ENCODE measurements at places on chromosomes 12 and 14. TPM values are rescaled to one million over a fixed set of nuclear protein-coding genes. Genes with fewer than 3 reads are reported as not detected.

DNA sequence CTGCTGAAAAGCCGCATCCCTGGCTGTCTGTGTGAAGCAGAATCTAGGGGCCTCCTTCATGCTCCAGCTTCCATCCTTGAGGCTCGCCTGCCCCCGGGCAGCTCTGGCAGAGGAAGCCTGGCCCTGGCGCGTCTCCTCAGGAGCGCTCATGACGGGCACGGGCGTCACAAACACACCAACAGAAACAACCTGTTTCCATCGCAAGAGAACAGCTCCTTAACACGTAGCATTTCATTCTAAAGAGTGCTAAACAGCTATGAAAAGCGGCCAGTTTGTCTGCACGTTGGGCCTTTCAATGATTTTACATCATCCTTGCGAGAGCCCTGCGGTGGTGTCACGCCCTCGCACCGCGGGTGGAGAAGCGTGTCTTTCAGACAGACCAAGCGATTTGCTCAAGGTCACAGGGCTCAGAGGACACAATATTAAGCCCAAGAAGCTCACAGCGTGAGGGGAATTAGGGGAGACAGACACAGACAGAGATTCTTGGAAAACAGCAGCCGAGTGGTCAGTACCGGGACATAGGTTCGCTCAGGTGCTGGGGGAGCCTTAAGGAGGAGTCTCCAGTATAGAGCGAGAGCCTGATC is 4.9 kb downstream of the ADGRD1 start:
- no peak for DNase-seq

Gene IL26
- not detected for total RNA-seq

DNA sequence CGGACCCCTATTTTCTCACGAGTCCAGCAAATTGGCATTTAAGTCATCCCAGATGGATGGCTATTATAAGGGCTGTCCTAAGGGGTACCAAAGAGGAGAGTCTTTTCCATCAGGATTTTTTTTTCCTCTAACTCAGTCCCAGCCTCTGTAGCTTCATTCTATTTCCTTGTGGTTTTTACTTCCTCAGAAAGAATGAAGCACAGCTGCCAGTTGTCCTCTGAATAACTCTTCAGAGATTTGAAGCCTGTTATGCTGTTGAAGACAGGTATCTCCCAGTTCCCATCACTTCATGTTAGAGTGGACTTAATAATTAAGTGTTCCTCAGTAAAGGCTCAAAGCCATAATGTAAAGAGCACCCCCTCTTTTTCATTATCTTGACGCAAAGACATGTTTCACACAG is 48.5 kb upstream of the HOXC13 start:
- DNase-seq: no peak

Gene GALNT16
- total RNA-seq: 1.3 TPM

DNA sequence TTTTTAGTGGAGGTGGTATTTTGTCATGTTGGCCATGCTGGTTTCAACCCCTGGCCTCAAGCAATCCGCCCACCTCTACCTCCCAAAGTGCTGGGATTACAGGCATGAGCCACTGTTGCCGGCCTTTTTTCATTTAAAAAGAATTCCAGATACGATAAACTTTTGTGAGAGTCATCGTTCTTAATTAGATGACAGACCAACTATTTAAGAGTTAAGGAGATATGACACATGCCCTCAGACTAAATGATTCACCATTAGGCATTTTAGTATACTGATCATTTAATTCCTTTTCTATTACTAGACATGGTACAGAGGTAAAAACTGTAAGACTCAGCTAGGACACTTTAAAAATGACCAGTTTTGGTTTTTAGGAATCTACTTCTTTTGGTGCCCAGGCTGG is 2.4 kb downstream of the ANKRD13A start:
- DNase-seq: no peak

- DNase-seq: no peak
These were observed 125.7 kb downstream of the TSPAN9 start for GRCh38 chr12:3202734-3203446.

Gene DBX2
- total RNA-seq: not detected

- peak; percentile 31 for DNase-seq
These were observed 51.2 kb downstream of the ACSS3 start for GRCh38 chr12:81128930-81129554.

DNA sequence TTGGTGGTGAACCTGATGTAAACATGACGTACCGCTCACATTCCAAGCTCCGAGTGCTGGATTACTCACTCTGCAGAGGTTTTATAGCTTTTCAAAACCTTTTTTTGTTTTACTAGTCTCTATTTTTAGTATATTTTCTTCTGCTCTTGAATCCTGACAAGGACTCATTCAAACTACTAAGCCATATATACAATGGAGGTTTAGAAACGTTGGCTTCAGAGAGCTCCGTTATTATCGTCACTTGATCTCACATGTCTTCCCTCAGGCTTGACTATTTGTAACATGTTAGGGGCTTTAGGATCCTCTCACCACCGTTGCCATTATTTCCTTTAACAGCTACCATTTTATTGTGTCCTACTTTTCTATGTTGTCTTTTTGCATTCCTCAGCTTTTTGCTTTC is 1321.5 kb upstream of the FLRT2 start:
- no peak for DNase-seq

GRCh38 chr12:4386801-4387200 is 7.3 kb upstream of the FGF23 start:
- DNase-seq: no peak

- no peak for DNase-seq
These were observed 6.1 kb upstream of the PSMA6 start for GRCh38 chr14:35286003-35286600.

Gene POTEM
- total RNA-seq: not detected

DNA sequence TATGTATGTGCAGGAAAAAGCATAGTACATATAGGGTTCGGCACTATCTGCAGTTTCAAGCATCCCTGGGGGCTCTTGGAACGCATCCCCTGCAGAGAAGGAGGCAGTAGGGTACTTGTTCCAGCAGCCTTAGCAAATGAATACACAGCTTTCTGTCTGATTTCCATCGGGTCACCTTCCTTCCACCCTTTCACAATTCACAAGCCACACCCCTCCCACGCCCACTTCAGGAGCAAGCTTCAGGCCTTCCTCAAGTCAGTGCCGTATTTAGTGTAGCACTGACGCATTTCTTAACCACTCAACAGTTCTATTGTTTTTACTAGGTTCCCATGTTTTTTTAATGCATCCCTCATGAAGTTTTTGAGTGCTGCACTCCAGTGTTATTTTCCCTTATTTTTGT is 64.2 kb downstream of the CLMN start:
- no peak for DNase-seq

Gene SLC25A47
- 0.05 TPM for total RNA-seq

Gene ERBB3
- 0.53 TPM for total RNA-seq

Gene OR4Q3
- not detected for total RNA-seq

GRCh38 chr12:103024650-103025049 is 67.2 kb downstream of the ASCL1 start:
- no peak for DNase-seq

- DNase-seq: no peak
These were observed 46.0 kb downstream of the KCNK13 start for GRCh38 chr14:90107789-90108188.

- DNase-seq: no peak
These were observed 64.1 kb downstream of the KIF26A start for GRCh38 chr14:104202259-104203070.

DNA sequence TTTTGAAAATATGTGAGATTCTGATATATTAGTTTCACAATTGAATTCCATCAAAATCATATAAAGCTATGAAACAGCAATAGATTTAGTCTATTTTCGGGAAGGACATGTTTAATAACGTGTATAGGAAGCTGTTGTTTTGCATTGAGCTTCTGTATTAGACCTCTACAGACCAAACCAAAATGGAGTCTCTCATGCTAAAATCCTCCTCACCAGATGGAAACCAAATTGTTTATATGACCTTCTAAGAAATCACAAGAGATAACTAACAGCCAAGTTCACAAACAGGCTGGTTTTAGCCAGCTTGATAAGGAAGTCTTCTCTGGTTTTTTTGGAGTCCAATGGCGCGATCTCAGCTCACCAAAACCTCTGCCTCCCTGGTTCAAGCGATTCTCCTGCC is 23.9 kb downstream of the L2HGDH start:
- no peak for DNase-seq

- DNase-seq: no peak
These were observed 13.1 kb downstream of the ASIC1 start for GRCh38 chr12:50070314-50071060.

Gene EFS
- total RNA-seq: 0.24 TPM

Gene FOXG1
- total RNA-seq: not detected

Gene KLC1
- total RNA-seq: 253 TPM

DNA sequence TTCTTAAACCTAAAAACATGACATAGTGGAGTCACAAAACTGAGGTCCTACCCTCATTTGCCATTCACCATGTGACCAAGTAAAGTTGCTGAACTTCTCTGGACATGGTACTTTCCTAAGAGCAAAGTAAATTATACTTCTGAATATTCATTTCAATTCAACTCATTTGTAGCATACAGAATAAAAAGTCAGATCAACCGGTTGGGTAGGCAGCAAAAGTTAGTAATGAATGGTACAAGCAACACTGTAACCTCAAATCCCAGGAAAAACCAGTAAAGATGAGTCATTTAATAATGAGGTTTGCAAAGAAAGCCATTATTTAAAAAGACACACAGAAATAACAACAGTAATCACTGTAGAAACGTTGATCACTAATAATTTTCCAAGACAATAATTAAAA is 8.7 kb downstream of the POLE2 start:
- DNase-seq: no peak

GRCh38 chr12:72011374-72011773 is 72.7 kb downstream of the TPH2 start:
- DNase-seq: no peak

Gene ZNF140
- 15.5 TPM for total RNA-seq

Gene SLC6A13
- not detected for total RNA-seq

- DNase-seq: no peak
These were observed 17.3 kb downstream of the TPH2 start for GRCh38 chr12:71955970-71956369.

GRCh38 chr12:168763-169525 is 45.0 kb downstream of the SLC6A12 start:
- DNase-seq: no peak

GRCh38 chr14:102317564-102318248 is 1.8 kb upstream of the ZNF839 start:
- no peak for DNase-seq

DNA sequence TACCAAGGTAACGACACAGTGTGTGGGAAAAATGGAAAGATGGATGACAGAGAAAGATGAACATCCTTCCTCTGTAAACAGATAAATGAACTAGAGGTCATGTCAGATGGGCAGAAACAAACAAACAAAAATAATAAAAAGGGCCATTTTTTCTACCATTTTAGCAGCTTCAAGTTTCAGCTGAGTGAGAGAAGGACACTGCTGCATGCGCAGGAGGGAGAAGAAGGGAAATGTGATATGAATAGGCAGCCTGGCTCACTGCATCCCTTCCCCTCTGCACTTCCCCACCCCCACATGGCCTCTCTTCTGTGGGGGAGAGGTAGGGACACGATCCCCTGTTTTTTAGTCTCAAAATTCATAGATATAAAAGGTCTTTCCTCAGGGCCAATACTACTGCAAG is 492.0 kb downstream of the NELL2 start:
- DNase-seq: no peak

DNA sequence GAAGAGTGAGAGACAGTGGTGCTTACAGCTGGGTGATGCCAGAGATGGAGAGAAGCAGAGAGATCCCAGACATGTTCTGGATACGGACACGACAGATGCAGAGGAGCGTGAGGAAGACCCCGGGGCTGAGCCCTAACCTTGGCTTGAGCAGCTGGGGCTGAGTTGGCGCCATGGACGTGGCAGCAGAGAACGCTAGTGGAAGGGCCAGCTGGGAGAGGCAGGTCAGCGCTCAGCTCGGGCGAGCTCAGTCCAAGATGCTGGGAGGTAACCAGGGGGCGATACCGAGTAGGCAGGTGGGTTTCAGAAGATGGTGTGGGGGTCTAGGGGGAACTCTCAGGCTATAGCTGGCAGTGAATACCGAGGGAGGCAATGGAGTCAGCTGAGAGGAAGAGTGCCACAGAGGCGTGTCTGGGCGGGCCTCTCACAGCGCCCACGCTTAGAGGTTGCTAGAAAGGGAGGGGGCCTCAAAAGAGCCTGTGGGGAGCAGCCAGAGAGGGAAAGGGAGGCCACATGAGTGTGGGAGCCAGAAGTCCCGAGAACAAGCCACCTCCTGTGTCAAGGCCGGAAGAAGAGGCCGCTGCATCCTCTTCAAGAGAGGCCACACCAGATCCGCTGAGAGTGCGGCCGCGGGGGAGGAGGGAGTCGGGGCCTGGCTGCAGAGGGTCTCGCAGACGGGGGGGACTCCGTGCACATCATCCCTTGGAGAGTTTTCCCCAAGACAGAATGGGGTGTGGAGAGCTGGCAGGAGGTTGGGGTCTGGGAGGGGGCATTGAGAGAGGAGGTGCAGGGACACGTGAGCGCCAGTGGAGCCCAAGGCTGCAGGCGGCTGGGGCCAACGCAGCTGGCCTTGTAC is 57.0 kb upstream of the DIO3 start:
- no peak for DNase-seq

Gene TAS2R9
- total RNA-seq: 0.18 TPM

Gene VEZT
- 70.5 TPM for total RNA-seq

- DNase-seq: no peak
These were observed 556.5 kb downstream of the LRFN5 start for GRCh38 chr14:42163136-42163535.

Data from glomerular endothelial cell (primary cell).